Activated T-cell treated with anti-CD3 and anti-CD28 coated beads for 24 hours (primary cell): ENCODE measurements at places on chromosomes 3 and 15.

GRCh38 chr15:76285241-76285825, 25.9 kb downstream of the ETFA start:
- no peak for DNase-seq

- DNase-seq: no peak
Measured at GRCh38 chr3:45964139-45964538, 20.9 kb downstream of the CXCR6 start.

DNA sequence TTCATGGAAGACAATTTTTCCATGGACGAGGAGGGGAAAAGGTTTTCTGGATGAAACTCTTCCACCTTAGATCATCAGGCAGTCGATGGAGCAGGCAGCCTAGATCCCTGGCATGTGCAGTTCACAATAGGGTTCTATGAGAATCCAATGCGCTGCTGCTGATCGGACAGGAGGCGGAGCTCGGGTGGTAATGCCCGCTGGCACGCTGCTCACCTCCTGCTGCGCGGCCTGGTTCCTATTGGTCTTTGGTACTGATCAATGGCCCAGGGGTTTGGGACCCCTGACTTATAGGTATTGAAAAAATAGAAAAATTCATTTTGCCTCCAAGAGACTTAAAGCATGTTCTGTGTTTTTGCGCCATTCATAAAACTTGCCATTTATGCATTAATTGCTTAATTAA, 793.9 kb upstream of the NR2F2 start:
- DNase-seq: no peak

DNA sequence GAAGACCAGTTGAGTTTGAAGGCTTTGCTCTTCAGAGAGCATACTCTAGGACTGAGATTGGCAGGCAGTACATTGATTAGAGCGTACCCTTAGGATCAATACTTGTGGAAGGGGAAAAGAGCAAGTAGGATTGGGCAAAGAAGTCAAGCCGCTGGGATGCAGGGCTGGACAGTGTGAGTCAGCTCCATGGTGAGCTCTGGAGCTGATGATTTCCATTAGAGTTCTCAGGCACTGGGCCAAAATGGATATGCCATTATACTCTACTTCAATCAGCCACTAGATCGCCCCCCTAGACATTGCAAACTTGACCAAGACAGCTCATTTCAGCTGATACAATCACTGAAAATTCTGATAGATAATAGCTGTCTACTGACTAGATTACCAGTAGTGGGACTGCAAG, 432.7 kb upstream of the ALCAM start:
- no peak for DNase-seq

GRCh38 chr15:43006991-43007390, 86.4 kb upstream of the TTBK2 start:
- no peak for DNase-seq

DNA sequence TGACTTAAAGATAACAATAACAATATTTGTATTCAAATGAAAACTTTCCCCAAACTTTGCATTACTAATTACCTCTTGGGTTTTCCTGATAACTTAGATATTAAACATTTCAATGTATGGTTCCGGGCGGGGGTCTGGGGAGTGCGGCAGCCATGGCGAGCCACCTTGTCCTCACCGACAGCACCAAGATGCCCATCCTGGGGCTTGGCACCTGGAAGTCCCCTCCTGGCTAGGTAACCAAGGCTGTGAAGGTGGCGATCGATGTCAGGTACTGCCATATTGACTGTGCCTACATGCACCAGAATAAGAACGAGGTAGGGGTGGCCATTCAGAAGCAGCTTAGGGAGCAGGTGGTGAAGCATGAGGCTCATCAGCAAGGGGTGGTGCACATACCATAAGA, 478.7 kb downstream of the CNTN3 start:
- DNase-seq: no peak

DNA sequence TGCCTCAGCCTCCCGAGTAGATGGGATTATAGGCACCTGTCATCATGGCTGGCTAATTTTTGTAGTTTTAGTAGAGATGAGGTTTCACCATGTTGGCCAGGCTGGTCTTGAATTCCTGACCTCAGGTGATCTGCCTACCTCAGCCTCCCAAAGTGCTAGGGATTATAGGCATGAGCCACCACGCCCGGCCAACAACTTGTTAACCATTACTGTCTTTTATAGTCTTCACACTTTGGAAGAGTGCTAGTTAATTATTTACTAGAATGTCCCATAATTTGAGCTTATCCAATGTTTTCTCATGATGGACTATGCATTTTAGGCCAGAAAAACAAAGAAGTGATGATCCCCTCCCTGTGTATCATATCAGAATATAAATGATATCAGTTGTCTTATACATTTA, 288.6 kb upstream of the CBLB start:
- DNase-seq: no peak

DNA sequence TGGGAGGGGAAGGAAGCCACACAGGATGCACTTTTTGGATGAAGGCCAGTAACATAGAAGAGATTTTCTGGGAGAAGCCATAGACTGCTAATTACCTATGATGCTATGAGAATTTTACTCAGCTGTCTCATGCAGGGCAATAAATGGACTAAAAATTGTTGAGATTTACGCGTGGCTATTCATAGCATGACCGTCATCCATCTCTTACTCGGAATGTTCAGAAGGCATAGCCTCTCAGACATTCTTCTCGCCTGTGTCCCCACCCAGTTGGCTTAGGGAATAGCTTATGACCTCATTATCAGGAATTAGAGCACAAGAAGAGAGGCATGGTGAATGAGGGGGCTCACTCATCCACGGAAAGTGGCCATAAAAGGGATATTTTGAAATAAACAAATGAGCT, 107.9 kb upstream of the ATP10A start:
- no peak for DNase-seq

GRCh38 chr3:159763011-159763601, 225.5 kb upstream of the IL12A start:
- no peak for DNase-seq

GRCh38 chr15:67080118-67080899, 14.9 kb downstream of the SMAD3 start:
- no peak for DNase-seq

DNA sequence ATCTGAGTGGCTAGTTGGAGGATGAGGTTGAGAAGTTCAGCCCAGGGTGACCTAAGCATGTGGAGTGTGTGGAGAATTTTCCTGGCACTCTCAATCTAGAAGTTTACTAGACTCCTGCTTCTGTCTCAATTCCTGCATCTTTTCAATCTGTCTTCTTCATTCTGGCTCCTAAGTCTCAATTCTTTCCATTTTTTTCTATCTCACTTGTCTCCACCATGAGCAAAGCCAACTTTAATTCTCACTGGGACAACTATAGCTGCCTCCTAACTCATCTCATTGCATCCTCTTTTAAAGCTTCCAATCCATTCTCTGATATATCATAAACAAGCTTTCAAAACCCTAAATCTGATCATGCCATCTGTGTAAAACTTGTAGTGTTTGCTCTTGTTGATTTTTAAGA, 569.3 kb downstream of the NAALADL2 start:
- DNase-seq: no peak

DNA sequence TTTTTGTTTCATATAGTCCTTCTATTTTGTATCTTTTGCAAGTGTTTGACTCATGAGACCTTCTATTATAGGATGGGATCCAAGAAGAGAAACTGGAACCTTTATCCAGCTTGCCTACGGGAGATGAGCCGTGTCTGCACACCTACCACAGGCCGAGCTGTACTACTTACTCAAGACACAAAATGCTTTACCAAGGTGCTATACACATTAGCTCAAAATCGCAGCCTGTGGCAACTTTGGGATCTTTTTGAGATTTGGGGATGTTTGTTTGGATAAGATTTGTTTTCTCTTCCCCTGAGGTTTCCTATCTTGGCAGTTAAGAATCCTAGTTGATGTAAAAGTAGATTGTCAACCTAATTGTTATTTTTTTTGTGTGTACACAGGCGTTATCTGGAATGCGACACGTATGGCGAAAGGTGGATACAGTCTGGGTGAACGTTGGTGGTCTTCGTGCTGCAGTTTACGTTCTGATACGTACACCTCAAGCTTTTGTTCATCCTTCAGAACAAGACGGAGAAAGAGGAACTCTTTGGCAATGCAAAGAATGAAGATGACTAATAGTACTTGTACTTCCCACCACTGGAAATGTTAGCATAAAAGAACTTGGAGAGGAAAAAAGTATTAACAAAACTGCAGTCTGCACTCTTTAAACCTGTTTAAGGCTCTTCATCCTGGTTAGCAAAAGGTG, 13.1 kb upstream of the SETD5 start:
- DNase-seq: no peak

DNA sequence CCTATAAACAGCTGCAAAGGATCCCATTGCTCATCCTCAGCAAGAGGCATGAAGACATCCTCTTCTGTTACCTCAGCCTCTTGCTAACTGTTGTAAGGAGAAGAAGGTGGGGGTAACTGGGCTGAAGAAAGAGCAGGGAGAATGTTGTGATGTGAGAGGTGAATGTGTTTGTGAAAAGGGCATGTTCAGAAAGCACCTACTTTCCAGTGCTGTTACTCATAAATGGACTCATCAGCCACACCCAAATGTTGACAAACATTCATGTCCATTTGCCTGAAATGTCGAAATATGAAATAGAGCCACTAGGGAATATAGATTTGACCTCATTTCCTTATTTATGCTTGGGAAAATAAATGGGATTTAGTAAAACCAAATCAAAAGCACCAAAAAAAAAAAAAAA, 12.6 kb downstream of the SLC24A1 start:
- DNase-seq: no peak

- no peak for DNase-seq
Measured at GRCh38 chr3:127849368-127849767, 27.1 kb upstream of the MGLL start.
